ENCODE measurements at places on chromosomes 2 and 18.

DNA sequence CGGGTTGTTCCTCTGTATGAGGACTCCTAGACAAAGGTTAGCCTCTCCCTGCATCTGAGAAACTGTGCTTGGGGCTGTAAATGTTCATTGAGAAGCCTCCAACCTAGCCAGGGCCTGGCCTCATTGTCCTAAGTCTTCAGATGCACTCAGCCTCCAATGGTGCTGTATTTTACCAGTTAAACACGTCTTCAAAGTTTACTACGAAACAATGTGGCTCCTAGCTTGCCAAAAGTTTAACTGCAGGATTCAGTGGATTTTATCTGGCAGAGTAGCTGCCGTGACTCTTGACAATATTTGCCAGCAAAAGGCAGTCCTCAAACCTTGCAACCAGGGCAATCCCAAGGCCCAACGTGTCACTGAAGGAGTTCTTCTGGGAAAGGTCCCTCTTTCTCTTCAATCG is 1.1 kb downstream of the PID1 start:
- DNase-seq = no peak

DNA sequence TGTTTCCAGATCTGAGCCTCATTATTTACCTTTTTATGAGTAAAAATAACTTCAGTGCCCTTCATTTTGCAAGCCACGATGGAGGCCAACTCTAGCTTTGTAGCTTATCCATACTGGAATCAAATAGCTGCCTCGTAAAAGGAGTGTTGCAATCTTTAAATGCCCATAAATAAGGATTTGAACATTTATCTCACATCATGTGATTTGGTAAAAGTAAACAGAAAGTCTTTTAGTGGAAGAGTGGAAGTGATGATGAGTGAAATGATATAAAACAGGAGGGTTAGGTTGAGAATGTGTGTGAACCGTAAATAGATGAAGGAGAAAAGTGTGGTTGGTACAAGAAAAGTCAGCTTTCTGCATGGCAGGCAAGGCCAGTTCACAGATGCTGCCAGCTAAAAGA is 348.9 kb downstream of the OSR1 start:
- DNase-seq = no peak

- peak; percentile 84 for DNase-seq
These were observed 747.9 kb downstream of the SOCS6 start for GRCh38 chr18:71036783-71037182.

GRCh38 chr2:223383315-223383714 is 218.8 kb downstream of the SCG2 start:
- DNase-seq = no peak

- no peak for DNase-seq
These were observed 161.0 kb downstream of the IRS1 start for GRCh38 chr2:226638576-226638975.

- no peak for DNase-seq
These were observed 329.9 kb downstream of the TRIB2 start for GRCh38 chr2:13046557-13047165.

Data from RCC 7860 (cell line).